ENCODE measurements at places on chromosomes 1 and 21. TPM values are rescaled to one million over a fixed set of nuclear protein-coding genes. Genes with fewer than 3 reads are reported as not detected.

The EFHD2 gene
- total RNA-seq, result 39.6 TPM

GRCh38 chr1:18151436-18152122 lies 44.0 kb downstream of the IGSF21 start:
- no peak for DNase-seq

DNA sequence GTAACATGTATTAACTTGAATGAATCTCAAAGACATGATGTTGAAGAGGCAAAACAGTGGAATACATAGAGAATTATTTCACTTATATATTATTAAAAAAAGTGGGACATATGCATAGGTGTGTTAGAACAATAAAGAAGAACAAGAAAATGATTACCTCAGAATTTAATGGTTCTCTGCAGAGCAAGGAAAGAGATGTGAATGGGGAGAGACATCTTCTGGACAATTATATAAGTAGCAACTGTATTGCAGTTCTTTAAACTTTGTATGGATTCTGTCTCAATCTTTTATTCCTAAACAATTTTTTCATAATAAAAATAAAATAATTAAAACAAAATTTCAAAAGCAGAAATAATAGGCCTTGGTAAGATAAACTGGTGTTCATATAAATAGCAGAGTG lies 674.9 kb upstream of the ADGRL4 start:
- DNase-seq, result no peak

The IARS2 gene
- 19.6 TPM for total RNA-seq

The DSCAM gene
- total RNA-seq, result 0.18 TPM

DNA sequence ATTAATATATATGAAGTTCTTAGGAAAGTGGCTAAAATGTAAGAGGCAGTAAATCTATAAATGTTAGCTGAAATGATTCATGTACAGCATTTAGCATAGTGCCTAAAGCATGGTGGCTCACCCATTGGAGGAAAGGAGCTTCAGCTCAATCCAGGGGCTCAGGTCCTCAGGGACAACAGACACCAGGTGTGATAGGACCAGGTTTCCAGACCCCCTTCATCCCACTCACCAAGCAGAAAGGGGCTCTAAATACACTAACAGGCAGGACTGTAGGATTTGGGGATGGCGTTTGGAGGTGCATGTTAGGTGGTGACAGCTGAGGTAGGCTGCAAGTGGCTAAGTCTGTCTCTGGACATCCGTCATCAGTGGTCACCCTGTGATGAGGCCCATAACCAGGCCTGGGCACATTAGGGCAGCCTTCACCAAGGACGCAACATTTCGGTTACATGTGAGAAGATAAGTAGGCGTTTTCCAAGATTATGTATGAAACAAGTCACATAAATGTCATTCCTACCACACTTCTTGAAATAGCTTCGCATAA lies 233.1 kb downstream of the C1orf94 start:
- DNase-seq, result no peak
